Naive thymus-derived CD4-positive, alpha-beta T cell (primary cell): ENCODE measurements at places on chromosomes 11 and 22. TPM values are rescaled to one million over a fixed set of nuclear protein-coding genes. Genes with fewer than 3 reads are reported as not detected.

- DNase-seq, result no peak
These were observed 20.3 kb upstream of the WNT11 start for GRCh38 chr11:76226626-76227025.

- DNase-seq, result no peak
These were observed 159.6 kb downstream of the CTTN start for GRCh38 chr11:70557742-70558485.

DNA sequence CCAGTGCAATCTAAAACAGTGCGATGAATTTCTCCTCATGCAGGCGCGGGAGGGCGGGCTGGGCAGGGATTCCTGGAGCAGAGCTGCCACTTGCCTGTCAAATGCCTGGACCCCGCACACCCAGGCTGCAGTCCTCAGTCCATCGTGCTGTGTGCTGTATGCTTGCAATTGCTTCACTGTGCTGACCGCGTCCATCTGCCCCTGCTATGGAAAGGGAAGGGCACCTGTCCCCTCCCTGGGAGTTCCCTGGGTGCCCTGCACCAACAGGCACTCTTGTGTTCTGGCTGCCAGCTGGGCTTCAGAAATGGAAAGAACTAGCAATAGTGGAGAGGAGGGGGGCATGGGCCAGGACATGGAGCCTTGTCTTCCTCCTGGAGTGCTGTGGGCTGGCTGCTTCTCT, 185.4 kb upstream of the B3GAT1 start:
- no peak for DNase-seq

- no peak for DNase-seq
These were observed 82.3 kb upstream of the EED start for GRCh38 chr11:86162239-86162638.

DNA sequence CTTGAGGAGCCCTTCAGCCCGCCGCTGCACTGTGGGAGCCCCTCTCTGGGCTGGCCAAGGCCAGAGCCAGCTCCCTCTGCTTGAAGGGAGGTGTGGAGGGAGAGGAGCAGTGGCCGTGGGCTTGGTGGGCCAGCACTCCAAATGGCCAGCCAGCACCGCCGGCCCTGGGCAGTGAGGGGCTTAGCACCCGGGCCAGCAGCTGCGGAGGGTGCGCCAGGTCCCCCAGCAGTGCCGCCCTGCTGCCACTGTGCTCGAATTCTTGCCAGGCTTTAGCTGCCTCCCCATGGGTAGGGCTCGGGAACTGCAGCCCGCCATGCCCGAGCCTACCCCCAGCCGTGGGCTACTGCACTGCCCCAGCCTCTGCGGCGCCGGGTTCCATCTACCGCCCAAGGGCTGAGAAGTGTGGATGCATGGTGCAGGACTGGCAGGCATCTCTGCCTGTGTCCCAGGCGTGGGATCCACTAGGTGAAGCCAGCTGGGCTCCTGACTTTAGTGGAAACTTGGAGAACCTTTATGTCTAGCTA, 82.7 kb downstream of the KCNA4 start:
- DNase-seq, result no peak

- DNase-seq, result no peak
These were observed 387.3 kb downstream of the AASDHPPT start for GRCh38 chr11:106464728-106465127.

DNA sequence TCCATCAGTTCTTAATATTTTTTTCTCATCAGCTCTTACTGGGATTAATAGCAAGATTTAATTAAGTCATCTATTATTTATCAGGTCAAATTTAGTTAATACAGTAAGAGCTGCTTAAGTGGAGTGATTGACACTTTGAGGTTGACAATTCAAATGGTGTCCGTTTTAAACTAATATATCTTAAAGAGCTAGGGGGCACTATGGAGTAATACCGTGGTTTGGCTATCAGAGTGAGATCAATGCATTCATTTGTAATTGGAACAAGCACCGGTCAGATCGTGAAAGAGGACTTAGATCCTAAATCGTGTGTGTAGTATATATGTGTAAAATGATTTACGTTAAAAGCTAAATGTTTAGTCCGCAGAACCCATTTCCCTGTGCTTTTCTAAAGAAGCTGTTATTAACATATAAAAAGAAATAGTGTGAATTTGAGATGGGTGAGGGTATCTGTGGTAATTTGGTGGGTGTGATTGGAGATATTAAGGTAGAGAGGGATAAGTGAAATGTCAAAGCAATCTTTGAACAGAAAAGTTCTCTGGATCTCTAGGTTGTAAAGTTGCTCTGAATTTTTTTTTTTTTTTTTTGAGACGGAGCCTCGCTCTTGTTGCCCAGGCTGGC, 2.3 kb downstream of the SIK2 start:
- DNase-seq, result peak; percentile 40

SMTNL1 gene
- total RNA-seq, result not detected
